ENCODE measurements at places on chromosomes 7 and 10.

DNA sequence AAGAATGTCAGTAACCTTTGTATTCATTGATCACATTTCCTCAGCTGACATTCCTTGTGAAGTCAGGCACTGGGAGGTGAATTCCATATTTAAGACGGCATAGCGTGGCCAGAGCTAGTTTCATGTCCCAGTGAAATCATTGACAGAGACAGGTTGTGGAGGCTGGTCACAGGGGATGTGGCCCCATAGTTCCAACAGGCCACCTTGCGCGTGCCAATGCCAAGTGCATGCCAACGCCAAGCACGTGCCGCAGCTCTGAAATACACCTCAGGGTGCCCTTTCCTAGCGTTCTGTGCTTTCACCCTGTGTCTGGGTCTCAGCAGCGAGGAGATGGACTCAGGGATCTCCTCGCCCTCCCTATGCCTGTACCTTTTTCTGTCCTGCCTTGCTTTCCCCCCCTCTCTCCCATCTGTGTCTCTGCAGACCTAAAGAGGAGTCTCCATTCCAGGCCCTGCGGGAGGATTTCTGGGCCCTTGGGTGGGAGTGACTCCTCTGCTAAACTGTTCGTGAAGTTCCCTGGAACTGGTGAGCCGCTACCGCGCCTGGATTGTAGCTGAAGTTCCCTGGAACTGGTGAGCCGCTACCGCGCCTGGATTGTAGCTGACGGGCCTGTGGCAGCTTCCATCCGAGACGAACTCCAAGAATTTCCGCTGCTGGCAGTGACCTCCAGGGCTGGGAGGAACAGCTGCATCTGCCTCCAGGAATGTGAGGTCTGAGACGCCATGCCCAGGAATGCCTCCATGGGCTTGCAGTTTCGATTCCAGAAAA lies 19.7 kb downstream of the AQP1 start:
- no peak for DNase-seq

DNA sequence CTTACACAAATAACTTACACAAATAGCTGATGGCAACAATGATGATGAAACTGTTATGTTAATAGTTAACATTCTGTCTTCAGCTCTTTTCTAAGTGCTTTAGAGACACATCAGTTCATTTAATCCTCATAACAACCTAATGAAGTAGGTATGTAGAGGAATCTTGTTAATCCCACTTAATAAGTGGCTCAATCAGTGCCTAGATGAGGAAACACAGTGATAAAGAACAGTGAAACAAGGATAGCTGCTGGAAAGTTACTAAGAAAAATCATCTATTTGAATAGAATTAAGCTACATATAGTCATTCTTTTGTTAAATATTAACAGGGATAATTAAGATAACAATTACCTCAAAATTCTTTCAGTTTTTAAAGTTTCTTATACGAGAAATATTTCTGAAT lies 487.6 kb downstream of the ARL4A start:
- DNase-seq: no peak

DNA sequence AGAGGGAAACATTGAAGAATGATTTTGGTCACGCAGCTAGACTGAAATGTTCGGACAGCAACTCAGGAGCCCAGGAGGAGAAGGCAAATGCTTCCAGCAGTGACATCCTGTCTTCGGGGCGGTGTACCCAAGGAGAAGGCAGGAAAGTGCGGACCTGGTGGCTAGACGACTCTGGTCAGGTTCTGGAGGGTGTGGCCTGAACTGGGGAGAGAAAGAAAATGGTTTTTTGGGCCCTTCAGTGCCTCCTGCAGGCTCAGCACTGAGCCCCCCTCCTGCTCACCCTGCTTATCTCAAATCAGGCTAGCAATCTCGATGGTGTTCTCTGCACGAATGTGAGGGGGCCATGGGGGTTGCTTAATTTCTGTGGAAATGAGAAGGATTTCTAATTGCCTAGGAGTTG lies 26.7 kb upstream of the TARP start:
- no peak for DNase-seq

GRCh38 chr7:142863891-142864685 lies 9.2 kb downstream of the EPHB6 start:
- no peak for DNase-seq

All from AG09309 (cell line).